ENCODE measurements at places on chromosomes 3 and 15.
A peak's percentile ranks its signal among the peaks of the same experiment; 100 is the strongest.

DNA sequence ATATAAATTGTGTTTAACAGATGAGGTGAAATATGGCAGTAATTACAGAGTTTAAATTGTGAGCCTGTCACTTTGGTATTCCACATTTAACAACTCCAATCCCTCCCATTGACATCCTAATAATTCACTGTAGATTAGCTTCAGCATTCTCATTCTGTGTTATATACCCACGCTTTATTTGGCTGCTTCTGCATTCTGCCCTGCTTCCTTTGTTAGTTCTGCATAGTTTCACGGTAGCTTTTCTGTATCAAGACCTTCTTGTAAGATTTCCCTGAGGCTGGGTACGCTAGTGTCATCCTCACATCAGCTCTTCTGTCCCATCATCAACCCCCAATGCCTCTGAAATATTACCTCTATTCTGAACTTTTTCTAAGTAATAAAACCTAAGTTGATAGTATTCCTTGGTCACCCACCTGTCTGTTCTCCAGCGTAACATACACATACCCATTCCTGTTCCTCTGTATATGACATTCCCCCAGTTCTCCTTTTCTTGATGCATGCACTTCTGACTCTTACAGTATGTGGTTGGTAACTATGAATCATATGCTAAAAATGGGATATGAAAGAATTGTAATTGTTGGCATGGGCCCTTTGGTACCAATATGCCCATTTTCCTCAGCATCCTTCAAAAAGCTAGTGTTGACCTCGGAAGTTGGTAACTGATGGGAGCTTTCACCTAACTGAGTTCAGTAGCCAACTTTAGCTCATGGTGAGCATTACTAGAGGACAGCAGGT is 171.2 kb downstream of the KLHL25 start:
- DNase-seq, result peak; percentile 64

GRCh38 chr3:8784676-8785435 is 15.4 kb upstream of the OXTR start:
- no peak for DNase-seq

- DNase-seq, result peak; percentile 56
These were observed at the start of gene ONECUT1 for GRCh38 chr15:52790169-52790708. Gene ONECUT1, minus strand, starts transcription at chr15:52790336. Its CDS starts 452 bp downstream, at chr15:52789884.

DNA sequence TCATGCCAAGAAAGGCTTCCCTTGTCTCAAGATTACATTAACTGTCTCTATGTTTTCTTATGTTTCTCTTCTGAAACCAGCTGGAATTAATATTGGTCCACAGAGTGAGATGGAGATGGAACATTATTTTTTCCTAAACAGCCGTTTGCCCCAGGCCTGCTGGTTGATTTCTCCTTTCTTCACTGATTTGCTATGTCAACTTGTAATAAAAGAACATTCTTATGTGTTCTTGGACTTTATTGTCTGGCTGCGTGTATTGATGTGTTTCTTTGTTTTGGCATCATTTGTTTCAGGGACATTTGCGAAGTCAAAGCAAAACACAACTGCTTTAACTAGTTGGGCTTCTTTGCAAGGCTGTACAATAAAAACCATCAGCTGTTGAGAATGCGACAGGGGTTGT is 168.5 kb downstream of the FAM43A start:
- DNase-seq, result no peak

- peak; percentile 65 for DNase-seq
These were observed 26.2 kb downstream of the RARB start for GRCh38 chr3:25454005-25454927.

DNA sequence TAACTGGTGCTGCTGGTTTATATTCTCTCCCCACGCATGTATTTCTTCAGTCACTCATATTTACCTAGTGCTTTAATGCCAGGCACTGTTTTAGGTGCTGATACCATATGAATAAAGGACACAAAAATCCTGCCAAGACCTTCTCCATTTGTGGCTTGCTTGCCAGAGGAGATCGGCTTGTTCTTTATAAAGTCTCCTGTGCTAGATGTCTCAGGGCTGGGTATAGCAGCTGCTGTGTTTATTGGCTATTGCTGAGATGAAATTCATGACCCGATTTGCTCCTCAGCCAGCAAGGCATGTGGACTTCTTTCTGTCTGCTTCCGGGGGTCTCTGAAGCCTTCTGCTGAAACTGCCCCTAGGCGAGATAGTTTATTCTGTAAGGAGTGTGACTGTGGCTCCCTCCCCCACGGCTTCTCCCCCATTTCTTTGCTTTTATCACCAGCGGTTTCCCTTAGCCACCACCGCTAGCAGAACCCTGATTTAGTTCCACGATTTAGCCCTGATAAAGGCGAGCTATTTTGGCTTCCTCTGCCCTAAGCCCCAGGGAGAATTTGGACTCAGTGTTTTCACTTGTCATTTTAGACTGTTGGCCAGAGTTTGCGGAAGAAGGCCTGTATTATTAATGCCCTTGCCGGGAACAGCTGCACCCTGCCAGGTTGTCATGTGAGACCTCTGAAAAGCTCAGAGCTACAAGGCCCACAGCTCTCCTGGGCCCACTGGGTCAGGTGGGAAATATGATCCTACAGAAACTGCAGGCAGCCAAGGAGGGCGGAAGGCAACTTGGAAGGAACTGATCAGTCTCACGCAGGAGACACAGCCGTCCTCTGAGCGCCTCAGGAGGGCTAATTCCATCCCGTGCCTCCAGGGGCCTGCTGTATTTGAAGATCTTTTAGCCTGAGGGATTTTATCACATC is 46.8 kb downstream of the ST6GAL1 start:
- no peak for DNase-seq

- peak; percentile 42 for DNase-seq
These were observed 550.2 kb downstream of the ZBBX start for GRCh38 chr3:166829896-166830295.

GRCh38 chr3:146801492-146801891 is 196.3 kb upstream of the PLSCR5 start:
- DNase-seq, result no peak

- peak; percentile 54 for DNase-seq
These were observed 2.1 kb downstream of the CD47 start for GRCh38 chr3:108088697-108089096.

DNA sequence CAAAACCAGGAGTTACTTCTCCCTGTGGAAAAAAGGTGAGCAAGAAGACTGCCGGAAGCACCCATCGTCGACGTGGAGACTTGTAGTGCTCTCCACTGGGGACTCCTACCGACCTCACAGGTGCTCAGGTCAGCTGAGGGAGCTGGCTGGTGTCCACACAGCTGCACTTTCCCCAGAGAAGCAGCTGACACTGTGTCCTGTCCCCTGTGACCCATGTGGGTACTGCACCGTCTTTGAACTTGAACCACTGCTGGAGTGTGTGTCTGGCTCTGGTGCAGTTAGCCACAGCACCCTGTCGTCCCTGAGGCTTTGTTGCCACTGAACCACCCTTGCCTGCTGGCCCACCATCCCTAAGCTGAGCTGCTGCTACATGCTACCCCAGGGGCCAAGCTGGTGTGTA is 270.8 kb downstream of the CACNA2D3 start:
- no peak for DNase-seq

GRCh38 chr3:14462738-14463137 is 60.3 kb downstream of the SLC6A6 start:
- no peak for DNase-seq

- peak; percentile 88 for DNase-seq
These were observed 208.4 kb upstream of the NANOGP8 start for GRCh38 chr15:35293353-35294130.

- peak; percentile 92 for DNase-seq
These were observed at the start of gene C3orf52 for GRCh38 chr3:112086076-112086854. Gene C3orf52, plus strand, starts transcription at chr3:112086389. Its CDS starts 19 bp downstream, at chr3:112086408.

GRCh38 chr3:15636028-15636709 is 34.6 kb downstream of the BTD start:
- peak; percentile 98 for DNase-seq

- DNase-seq, result no peak
These were observed 40.5 kb upstream of the XIRP1 start for GRCh38 chr3:39232859-39233258.

- no peak for DNase-seq
These were observed 101.4 kb downstream of the TNIK start for GRCh38 chr3:171358881-171359198.

- peak; percentile 46 for DNase-seq
These were observed 682 bp downstream of the ITPKA start for GRCh38 chr15:41494190-41494921.

- no peak for DNase-seq
These were observed 112.0 kb downstream of the SCAPER start for GRCh38 chr15:76793162-76793561.

DNA sequence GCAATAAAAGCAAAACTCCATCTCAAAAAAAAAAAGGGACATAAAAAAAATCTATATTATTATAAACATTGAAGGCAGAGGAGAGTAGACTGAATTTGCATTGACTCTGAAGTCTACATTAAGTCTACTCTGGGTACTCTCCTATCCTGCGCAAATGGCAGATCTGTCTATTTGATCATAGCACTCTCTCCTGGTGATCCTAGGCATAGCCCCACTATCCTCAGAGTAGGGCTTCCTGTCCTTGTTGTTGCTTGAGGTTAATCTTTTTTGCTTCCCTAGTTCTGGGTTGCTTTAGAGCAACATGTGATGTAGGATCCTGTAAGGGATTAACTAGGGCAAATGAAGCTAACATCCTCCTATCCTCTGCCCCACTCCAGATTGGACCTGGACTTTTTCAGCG is 82.1 kb upstream of the LRRFIP2 start:
- DNase-seq, result peak; percentile 49

DNA sequence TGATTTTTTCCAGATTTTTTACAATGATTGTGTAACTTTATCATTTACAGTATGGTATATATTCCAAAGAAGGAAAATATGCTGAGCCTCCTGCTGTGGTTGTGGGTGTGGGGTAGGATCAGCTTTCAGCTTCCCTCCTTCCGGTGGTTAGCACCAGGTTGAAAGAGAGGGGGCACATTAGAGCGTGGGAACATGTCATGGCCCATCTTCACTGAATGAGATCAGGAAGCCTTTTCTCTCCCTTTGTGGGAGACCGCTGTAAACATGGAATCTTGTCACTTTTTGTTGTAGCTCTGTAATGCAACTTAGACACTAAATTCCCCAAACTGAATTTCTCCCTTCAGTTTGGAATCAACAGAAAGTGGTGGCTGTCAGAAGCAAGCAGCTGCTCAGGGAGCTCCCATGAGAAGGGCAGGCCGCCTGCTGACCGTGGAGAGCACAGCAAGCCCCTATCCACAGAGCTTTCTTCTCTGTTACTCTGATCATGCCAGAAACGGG is 86.7 kb upstream of the LIMD1 start:
- peak; percentile 64 for DNase-seq

DNA sequence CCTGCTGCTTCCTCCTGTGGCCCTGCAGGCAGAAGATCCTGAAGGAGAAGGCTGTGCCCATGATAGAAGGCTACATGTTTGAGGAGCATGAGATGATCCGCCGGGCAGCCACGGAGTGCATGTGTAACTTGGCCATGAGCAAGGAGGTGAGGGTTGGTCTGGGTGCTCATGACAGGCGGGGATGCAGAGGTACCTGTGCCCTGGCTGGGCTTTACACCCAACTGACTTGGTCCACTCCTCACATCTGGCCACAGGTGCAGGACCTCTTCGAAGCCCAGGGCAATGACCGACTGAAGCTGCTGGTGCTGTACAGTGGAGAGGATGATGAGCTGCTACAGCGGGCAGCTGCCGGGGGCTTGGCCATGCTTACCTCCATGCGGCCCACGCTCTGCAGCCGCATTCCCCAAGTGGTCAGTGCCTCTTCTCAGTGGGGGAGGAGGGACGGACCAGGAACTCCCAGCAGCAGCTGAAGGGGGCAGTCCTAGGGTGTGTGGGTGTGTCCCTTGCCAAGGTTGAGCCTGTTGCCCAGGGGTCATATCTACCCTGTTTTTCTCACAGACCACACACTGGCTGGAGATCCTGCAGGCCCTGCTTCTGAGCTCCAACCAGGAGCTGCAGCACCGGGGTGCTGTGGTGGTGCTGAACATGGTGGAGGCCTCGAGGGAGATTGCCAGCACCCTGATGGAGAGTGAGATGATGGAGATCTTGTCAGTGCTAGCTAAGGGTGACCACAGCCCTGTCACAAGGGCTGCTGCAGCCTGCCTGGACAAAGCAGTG is 1.6 kb upstream of the RCCD1 start:
- DNase-seq, result no peak

DNA sequence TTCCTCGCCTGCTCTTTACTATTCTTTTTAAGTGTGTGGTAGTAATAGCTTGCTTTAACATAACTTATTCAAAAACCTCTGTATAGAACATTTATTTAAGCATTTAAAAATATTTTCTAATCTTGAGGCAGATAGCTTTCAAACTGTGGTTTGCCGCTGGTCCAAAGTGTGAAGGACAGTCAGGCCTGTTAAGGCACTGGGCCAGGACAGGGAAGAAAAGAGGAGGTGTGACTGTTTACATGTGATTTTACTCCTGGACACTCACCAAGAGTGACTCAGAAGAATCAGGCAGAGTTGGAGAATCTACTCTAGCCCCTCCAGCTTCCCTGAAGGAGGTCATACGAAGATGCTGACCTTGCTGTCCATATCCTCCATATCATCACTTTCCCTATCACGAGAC is 44.7 kb downstream of the CEP152 start:
- peak; percentile 53 for DNase-seq

DNA sequence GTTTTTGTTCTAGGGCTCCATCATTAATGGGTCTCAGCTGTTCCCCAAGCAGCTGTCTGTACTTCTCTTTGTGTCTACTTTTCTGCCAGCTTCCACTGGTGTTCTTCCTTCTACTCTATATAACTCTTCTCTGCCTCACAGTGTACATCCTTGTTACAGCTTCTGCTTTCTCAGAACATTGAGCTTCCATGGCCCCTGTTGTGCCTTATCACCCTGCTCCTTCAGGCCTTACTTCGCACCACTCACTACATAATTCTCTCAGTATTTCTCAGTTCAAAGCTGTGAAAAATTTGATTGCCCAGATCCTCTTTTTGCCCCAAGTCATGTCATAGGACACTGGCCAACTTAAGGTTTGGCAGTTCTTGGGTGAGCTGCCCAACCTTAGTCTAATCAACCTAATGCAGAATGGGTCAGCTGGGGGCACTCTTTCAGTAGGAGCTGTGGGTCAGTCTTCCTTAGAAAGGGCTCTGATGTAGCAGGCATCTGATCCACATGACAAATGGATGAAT is 28.9 kb downstream of the CSTA start:
- DNase-seq, result no peak

GRCh38 chr15:41577863-41578735 is 19.1 kb downstream of the TYRO3 start:
- DNase-seq, result no peak

DNA sequence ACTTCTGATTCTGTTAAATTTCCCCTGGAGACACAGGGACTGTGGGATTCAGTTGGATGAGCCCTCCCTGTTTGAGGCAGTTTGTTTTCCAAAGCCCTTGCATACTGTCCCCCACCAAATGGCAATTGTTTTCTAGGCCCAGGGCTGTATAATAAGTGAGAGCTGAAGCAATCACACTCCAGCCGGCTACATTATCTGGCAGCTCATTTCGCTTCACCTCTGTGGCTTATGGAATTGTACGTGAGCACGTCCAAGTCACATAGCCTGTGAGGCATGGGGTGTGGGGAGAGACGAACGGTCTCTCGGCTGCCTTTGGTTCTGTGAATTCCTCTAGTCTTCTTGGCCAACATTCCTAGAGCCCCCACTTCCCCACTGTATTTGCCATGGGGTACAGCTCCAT is 10.7 kb downstream of the RBP2 start:
- DNase-seq, result no peak

GRCh38 chr15:42068601-42069000 is 25.8 kb downstream of the PLA2G4D start:
- DNase-seq, result no peak

All from ELR (cell line).